Renal cortical epithelial cell (primary cell): ENCODE measurements at places on chromosomes 4 and X. TPM values are rescaled to one million over a fixed set of nuclear protein-coding genes. Genes with fewer than 3 reads are reported as not detected.

DNA sequence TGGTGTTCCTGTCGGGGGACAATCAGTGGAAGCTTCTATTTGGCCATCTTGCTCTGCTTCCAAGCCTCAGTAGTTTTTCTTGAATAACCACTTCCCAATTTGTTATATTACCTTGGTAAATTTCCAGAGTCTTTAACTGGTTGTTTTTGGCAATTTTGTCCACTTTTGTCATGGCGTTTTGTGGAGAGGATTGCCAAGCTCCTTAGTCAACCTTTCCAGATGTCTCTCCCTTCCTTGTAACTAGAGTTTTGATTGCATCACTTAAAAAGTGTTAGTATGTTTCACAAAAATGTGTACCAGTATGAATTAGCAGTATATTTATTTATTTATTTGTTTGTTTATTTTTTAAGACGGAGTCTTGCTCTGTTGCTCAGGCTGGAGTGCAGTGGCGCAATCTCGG is 15.8 kb upstream of the UXT start:
- DNase-seq, result no peak

DNA sequence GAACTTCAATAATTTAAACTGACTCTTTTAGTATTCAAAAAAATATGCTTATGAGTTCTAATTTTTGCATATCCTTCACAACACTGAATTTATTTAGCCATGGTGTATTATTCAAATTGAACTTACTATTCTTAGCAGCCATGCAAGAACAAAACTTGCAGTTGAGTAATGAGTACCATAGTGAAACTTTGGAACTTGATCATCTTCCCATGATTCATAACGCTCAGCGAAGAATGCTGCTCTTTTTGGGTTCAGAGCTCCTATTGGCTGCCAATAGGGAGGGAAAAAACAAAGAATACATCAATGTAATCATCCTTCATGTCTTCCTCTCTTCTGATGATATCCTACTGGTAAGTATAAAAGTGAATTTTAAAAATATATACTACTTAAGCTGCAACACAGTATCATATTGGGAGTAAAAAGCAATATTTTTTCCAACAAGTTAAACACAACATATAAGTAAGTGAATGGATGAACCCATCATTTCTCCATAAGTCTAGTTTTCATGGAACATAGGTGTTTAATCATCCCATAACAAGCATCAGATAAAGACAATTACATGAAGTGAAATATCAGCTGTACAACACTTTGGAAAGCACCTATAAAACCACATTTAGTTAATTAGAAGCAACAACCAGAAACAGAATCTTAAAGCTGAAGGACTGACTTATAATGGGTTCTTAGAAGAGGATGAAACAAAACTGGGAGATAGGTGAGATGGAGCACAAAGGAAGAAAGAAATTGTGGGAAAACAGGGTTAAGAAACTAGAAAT is 145.2 kb upstream of the MAB21L2 start:
- no peak for DNase-seq

DNA sequence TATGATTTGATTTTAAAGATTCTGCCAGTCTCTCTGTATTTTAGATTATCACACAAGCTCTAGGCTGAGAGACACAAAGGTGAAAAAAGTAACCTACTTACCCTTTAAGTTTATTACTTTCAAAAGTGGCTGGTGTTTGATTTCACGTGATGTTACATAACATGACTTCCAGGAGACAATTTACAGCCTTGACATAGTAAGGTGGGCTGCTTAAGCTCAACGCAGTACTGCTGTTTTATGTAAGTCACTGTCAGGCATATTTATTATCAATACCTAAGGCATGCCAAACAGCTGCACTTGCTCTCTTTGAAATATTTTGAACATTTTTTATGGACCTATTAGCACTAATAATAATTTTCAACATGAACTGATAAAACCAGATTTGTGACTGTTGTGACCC is 451.5 kb upstream of the FAM241A start:
- DNase-seq, result no peak

GRCh38 chrX:130028196-130028595 is 45.8 kb downstream of the BCORL1 start:
- peak; percentile 7 for DNase-seq

- DNase-seq, result no peak
Measured at GRCh38 chr4:1721666-1722550, 587 bp downstream of the TACC3 start.

GSX2 gene
- not detected in 2 replicates for total RNA-seq

- DNase-seq, result no peak
Measured at GRCh38 chr4:8727131-8727530, 134.6 kb downstream of the CPZ start.

DNA sequence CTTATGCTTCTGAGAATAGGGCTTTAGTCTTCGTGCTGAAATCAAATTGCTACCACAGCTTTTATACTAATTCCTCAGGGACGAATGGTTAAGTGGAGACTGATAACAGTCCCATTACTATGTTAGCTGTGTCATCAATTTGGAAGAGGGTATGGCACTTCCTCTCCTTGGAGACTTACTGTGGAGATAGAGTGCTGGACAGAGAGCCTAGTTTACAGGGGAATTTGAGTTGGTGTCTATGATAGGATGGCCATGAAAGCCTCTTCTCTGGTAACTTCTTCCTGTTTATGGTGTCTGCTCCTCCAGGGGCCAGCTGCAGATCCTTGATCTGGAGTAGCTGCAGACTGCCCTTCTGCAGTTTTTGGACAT is 167.7 kb downstream of the ZNF518B start:
- DNase-seq, result no peak

DNA sequence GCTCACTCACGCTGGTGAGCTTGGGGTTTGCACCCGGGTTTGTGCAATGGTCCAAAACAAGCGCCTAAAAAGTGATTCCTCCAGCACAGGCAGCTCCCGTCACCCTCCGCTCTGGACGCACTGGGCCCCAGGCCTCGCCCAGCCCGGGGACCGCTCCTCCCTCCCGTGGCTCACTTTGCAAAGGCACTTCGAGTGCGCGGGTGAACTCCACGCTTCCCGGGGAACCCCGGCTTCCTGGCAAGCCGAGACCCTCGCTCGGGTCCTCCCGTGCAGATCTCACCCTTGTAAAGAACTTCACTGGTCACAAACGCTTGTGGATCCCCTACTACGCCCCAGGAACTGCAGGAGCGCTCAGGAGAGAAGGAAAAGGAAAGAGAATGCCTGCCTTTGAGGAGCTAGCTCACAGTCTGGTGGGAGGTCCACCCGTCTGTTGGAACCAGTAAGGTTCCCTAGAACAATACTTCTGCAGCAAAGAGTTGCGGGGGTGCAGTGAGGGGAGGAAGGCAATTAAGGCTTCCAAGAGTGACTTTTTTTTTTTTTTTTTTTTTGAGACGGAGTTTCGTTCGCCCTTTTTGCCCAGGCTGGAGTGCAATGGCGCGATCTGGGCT is at the start of gene CTPS2:
Gene CTPS2, minus strand, starts transcription at position 122 of the 608 bp plus-strand sequence. CDS start 9,767 bp downstream, outside the sequence.
- peak; percentile 17 for DNase-seq

GRCh38 chr4:139736661-139737060 is 71.0 kb downstream of the MGST2 start:
- DNase-seq, result no peak

DNA sequence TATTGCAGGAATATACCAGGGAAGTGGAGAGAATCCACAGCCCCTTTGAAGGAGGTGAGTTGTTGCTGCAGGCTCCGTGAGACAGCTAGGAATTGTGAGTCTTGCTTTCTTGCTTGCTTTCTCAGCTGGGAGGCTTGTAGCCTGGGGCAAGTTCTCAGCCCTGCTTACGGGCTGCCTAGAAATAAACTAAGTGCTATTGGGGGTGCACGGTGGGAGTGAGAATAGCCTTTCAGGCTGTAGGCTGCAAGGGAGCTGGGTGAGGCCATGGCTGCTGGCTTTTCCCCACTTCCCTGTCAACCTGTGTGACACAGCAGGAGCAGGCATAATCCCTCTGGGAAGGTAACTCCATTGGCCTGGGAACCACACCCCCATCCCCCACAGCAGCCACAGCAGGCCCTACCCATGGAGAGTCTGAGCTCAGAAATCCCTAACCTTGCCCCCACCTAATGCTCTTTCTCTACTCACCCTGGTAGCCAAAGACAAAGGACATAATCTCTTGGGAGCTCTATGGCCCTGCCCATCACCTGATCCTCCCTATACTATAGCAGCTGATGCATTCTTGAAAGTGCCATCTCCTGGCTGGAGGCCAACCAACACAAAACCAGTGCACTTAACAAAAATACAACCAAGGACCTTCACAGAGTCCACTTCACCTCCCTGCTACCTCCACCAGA is 113.0 kb downstream of the MMRN1 start:
- no peak for DNase-seq

DNA sequence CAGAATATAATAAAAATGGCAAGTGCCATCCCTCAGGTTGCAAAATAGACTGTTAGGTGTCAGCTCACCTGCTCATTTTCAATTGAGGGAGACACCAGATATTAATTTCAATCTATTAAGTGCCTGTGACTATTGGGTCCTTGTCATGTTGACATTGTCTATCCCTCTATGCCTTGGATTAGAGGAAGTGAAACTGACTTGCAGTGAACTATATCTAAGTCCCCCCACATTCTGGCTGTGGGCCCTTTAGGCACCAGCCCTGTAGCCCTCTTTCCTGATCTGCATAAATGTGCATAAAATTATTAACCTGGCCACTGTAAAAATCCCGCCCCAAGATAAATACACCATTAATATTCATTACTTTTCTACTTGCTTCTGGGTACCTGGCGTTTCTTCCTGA is 293.0 kb upstream of the CLNK start:
- DNase-seq, result no peak

CLIC2 gene
- total RNA-seq, result 0.35 and 0.52 TPM in 2 replicates

DNA sequence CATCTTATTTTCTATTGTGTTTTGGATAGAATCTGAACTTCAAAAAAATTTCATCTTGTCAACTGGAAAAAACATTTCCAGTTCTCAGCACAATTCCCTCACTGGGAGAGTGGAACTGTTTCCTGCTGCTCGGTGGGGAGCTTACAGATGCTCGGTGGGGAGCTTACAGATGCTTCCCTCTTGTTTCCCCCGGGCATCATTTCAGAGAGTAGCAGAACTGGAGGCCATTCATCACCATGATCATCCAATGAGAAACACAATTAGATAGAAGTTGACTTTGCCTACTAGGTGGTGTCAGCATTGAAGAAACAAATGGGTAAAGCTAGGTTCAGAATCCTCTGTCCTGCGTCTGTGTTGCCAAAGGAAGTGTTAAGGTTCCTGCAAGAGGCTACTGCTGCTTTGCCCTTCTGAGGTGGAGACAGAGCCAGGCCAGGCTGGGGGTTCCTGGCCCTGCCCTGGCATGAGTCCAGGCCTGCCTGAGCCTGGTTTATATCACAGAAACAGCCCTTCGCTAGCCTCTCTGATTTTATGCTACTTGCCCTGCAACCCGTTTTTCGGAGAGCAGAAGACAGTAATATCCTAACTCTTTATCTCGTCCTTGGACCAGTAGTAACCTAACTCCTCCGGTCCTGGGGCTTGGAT is 70.6 kb downstream of the TAPT1 start:
- no peak for DNase-seq

GRCh38 chrX:47366041-47366722 is 4.2 kb upstream of the ZNF157 start:
- peak; percentile 62 for DNase-seq

DNA sequence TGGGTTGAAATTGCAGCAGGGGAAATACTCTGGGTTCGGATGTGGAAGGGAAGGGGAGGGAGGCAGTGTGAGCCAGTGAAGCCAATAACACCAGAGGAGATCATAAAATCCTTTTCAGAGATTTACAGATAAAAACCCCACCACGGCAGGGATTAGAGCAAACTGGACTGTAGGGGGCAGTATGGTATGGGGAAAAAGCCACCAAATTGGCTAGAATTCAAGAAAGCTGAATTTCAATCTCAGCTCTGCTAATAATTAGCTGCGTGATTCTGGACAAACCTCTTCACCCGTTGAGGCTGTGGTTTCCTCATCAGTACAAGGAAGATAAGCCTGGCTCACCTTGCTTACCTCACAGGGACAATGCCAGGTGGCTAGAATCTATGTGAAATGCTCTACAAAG is 108.1 kb downstream of the ATG4A start:
- peak; percentile 59 for DNase-seq

GRCh38 chrX:13511241-13511943 is 58.0 kb upstream of the EGFL6 start:
- no peak for DNase-seq

DNA sequence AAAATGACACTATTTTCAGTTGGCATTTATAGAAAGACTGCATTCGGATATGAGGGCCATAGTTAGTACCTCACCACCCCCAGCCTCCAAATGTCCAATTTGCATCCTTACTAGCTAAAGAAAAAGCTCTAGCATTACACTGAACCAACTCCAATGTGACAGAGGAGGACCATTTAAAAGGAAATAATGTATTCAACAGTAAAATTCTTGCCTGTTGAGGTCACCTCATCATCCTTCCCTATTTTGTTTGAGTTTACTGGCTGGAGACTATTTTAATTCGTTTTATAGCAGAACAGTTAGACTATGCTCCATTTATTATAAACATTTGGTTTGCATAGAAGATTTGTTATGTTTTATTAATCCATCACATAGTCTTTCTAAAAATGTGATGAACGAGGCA is 88.2 kb upstream of the PPARGC1A start:
- DNase-seq, result peak; percentile 37

DNA sequence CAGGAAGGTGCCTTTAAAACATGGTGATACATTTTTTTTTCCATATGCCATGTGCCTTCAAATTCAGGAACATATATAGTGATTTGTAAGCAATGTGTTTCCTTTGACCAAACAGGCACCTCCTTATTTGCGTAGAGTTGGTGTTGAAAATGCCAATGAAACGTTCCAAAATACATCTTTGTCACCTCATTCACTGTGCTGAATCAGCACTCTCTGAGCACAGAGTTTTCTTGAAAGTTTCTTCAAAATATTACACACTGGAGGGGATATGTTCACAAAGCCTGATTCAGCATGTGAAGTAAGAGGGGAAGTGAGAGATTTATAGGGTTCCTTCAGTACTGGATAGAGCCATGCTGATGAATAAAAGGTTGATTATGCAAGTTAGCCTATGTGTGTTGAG is 85.7 kb upstream of the PRR32 start:
- no peak for DNase-seq

LANCL3 gene
- total RNA-seq, result under 0.01 and 0.20 TPM in 2 replicates

DNA sequence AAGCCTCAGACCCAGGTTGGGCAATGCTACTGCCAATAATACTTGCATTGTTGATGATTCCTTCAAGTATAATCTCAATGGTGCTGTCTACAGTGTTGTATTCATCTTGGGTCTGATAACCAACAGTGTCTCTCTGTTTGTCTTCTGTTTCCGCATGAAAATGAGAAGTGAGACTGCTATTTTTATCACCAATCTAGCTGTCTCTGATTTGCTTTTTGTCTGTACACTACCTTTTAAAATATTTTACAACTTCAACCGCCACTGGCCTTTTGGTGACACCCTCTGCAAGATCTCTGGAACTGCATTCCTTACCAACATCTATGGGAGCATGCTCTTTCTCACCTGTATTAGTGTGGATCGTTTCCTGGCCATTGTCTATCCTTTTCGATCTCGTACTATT is 7.4 kb downstream of the LPAR4 start:
- no peak for DNase-seq

- DNase-seq, result no peak
Measured at GRCh38 chrX:16750136-16750535, 30.7 kb downstream of the SYAP1 start.

- DNase-seq, result peak; percentile 2
Measured at GRCh38 chr4:10354225-10354624, 103.0 kb downstream of the ZNF518B start.

- no peak for DNase-seq
Measured at GRCh38 chr4:144861471-144861870, 215.5 kb downstream of the HHIP start.
